Stromal cell of bone marrow (primary cell): ENCODE measurements at places on chromosomes 5 and 9.

DNA sequence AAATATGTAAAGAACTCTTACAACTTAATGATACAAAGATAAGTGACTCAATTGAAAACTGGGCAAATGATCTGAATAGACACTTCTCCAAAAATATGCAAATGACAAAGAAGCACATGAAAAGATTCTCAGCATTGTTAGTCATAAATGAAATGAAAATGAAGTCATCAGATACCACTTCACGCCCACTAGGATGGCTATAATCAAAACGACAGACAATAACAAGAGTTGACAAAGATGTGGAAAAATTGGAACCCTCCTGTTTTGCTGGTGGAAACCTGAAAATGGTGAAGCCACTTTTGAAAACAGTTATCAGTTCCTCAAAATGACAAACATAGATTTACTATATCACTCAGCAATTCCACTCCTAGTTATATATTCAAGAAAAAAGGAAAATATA is 7.9 kb upstream of the SYK start:
- no peak for DNase-seq

GRCh38 chr9:27094640-27095298 is 14.3 kb upstream of the TEK start:
- DNase-seq = peak; percentile 91

DNA sequence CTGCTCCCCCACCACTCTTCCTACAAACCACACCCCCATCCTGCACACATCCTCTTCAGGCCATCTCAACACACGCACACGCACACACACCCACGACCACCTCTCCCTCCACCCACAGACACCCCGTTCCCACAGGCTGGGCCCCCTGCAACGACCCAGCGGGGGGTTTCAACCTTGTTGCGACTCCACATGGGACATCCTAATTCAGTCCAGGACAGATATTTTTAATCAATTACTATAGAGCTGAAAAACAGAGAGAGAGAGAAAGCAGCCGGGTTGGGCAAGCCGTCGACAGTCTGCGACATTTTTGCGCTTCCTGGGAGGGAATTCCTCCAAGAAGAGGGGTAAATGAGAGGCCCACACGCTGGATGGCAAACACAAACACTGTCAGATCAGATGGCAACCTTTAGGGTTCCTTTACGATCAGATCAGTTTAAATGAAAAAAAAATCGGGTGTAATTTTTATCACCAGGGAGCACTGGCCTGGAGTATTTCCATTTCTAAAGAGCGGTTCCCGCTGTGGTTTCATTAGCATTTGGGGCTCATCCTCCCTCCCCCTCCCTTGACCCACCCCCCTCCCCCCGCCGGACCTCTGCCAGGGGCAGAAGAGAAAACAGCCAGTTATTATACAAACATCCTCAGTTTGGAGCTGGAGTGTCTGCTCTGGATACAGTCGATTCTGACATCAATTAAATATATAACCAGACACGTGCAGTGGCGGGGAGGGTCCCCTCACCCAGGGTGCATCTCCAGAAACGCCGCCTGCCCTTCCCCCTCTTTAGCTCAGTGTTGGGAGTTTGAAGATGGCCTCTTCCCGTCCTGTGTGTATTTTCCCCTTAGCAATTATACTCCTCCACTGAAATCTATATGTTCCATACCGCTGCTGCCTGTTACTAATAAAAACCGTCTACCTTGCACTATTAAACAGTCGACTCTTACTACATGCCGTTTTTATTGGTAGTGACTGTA is 2.3 kb upstream of the IRX2 start:
- DNase-seq = no peak

DNA sequence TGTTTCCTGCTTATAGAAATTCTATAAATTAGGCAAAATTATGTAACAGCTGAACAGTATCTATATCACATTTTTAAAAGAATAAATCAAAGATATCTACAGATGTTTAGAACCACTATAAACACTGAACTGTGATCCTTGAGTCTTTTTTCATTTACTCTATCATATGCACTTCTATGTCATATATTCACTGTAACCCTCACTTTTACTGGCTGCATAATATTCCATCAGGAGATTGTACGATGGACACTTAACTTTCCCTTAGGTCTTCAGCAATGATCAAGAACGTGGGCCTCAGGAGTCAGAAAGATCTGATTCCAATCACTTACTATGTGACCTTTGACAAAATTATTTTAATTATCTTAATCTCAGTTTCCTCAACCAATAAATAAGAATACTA is 41.0 kb downstream of the CLINT1 start:
- DNase-seq = no peak

DNA sequence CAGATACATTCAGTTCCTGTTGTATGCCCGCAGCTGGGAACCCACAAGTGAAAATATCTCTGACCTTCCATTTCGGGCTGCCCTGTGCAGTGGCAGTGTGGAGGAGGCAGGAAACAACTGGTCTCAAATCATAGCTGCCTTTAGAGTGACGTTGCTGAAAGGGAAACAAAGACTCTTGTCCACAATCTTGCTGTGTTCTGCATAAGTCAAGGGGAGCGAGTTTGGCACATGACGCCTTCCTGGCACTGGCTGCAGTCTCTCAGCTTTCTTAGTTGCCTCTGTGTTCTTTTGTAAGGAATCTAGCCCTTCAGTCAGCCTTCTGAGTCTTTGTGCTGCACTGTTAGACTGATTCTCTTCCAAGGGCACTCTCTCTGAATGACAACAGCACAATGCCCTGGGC is 24.0 kb downstream of the ADAMTS16 start:
- DNase-seq = no peak

- DNase-seq = no peak
Observed at GRCh38 chr9:134364391-134365114, 38.3 kb downstream of the RXRA start.

DNA sequence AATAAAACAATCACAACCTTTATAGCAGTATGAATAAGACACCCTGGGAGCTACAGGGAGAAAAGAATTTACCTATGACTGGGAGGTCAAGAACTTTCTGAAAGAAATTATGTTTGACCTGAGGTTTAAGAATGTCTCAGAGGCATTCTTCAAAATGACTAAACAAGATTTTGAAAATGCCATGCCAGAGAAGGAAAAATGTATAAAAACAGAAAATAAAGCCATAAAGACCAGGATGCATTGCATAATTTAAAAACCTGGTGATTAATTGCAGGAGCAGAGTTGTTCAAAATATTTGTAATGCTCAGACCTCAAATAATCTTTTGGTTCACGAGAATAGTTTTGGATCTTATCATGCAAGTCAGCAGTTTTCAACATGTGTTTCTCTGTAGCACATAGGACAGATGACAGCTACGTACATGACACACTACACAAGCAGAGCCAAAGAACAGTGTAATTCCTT is 954.7 kb upstream of the ARRDC3 start:
- DNase-seq = no peak

GRCh38 chr5:36363101-36363500 is 61.4 kb upstream of the RANBP3L start:
- no peak for DNase-seq

DNA sequence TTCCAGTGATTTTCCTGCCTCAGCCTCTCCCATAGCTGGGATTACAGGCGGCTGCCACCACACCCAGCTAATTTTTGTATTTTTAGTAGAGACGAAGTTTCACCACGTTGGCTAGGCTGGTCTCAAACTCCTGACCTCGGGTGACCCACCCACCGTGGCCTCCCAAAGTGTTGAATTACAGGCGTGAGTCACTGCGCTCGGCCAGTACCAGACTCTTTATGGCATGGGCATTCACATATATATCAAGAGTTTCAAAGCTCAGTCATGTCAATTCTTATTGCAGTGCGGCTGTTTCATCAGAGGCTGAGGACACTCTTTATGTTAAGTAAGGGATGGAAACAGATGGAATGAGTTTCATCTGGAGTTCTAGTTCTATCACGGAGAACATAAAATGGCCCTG is 315.2 kb upstream of the CDH6 start:
- no peak for DNase-seq
